HS-27A (cell line): ENCODE measurements at places on chromosomes 4 and X.

DNA sequence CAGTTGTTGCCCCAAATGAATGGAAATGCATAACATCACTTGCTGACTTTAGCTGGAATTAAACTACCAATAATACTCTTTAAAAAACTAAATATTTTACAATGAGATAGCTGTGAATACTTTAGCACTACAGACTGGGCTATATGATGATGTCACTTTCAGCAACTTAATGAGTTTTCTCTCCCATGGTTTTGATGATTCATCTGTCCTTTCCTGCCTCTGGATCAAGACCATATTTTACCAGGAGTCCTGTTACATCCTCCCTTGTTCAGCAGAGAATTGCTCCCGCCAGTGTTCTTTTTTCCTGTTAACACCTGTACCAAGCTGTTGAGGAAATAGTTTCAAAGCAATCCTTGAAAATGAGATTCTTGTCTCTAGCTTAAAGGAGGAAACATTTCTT lies 543.0 kb downstream of the SPRY1 start:
- peak; percentile 20 for DNase-seq

DNA sequence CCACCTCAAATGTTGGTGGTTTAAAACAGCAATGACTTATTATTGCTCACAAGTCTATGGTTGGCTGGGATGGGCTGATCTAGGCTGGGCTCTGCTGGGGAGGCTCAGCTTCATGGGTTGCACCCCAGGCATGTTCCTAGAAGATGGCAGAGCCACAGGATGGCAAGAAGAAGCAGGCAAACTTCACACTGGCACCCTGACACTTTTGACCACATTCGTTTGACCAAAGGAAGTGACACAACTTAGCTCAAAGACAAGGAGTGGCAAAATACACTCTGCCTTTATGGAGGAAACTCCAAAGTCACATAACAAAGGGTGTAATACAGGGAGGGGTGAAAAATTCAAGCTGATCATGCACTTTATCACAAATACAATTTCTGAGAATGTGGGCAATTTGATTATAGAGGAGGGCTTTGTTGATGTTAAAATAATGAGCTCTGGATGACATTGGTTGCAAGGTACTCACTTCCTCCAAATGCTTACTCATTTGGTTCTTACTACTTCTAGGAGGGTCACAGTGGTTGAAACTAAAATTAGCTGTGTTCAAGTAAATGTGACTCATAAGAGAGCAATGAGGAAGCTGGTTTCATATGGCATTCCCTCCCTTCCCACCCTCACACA lies 249.2 kb upstream of the RPS6KA3 start:
- no peak for DNase-seq

DNA sequence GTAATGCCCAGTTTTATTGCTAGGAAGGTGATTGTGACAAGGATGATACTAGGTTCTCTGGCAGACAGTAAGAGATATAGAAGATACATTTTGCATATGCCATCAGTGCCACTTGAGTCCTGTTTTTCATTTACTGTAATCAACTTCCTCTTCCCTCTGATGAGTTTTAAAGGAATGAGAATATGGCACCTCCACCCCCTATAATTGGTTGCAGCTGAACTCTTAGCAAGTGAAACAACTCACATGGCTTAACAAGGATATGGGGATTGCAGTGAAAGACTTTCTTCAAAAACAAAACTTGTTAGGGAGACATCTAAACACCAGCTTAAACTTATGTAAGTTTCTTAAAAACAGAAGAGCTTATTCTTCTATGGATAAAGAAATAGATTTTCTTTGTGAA lies 90.0 kb downstream of the AREG start:
- DNase-seq = no peak

DNA sequence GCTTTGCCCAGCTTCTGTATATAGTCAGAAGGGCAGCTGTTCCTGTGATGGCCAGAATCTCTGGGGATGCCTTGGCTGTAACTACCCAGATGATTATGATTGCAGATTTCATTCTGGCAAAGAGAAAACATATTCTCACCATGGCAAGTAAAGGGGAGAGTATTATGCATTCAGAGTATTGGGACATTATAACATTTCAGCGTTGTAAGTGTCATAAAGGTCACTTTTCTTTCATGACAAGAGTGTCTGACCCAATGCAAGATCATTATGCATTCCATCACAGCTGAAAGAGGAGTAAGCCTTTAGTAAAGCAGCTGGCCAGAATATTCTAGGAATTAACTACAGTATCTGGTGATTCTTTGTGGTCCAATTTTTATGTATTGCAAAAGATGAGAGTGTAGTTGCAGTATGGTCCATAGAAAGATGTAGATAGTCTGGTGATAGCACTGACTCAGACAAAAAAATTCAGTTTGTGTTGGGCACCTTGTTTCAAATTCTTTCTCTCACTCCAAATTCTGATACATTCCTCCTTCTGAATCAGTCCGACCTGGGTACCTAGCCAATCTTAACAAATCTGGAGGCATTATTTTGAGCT lies 2366.3 kb downstream of the PCDH7 start:
- no peak for DNase-seq

DNA sequence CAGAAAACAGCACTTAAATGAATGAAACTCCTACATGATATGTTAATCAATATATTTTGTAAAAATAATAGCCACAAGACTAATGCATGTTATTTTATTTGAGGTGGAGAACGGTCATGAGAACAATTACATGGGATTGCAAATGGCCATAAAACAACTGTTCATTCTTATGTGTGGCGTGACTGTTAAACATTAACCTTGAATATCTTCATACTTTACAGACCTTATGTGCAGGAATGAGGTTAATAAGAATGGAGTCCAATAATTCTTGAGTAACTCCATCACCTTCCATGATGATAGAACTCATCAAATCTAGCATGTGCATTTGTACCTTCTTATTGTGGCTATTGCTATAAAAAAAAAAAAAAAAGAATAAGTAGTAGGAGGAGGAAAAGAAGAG lies 55.3 kb downstream of the PDS5A start:
- DNase-seq = no peak

GRCh38 chrX:75107863-75108509 lies 48.1 kb downstream of the ABCB7 start:
- no peak for DNase-seq

GRCh38 chr4:1764670-1765069 lies 28.4 kb upstream of the FGFR3 start:
- DNase-seq = no peak
